Esophagus muscularis mucosa (tissue), 4 donors: ENCODE measurements at places on chromosomes 6 and 20. TPM values are rescaled to one million over a fixed set of nuclear protein-coding genes. Genes with fewer than 3 reads are reported as not detected.

DNA sequence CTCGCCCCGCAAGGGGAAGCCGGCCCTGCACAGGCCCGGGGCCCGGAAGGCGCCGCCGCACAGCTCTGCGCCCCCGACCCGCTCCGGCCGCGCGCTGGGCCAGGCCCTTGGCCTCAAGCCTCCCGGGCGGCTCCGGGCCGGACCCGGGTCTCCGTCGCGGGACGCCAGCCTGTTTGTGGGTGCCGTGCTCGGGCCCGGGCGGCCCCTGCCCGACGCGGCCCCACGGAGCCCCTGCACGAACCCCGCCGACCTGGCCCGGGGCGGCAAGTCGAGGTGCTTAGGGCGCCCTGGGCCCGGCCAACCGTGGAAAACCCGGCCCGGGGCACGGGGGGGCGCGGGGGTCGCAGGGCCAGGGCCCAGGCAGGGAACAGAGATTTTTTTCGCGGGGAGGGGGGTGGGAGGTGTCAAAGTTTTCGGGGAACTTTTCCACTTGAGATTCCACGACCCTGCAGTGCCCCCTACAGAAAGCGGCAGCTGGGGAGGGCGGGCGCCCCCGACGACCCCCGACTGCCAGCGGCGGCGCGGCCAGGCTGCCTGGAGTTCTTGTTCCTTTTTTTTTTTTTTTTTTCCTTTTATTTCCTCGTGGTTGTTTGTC lies 805 bp upstream of the STX16 start:
- H3K4me1 ChIP-seq, result peaks cover 32% of the 10 kb centered on the region
- peak; percentile 85 for DNase-seq
- H3K27me3 ChIP-seq, result no peaks in the 10 kb centered on the region
- H3K4me3 ChIP-seq, result peak overlapping the region; percentile 85
- H3K36me3 ChIP-seq, result no peaks in the 10 kb centered on the region

DNA sequence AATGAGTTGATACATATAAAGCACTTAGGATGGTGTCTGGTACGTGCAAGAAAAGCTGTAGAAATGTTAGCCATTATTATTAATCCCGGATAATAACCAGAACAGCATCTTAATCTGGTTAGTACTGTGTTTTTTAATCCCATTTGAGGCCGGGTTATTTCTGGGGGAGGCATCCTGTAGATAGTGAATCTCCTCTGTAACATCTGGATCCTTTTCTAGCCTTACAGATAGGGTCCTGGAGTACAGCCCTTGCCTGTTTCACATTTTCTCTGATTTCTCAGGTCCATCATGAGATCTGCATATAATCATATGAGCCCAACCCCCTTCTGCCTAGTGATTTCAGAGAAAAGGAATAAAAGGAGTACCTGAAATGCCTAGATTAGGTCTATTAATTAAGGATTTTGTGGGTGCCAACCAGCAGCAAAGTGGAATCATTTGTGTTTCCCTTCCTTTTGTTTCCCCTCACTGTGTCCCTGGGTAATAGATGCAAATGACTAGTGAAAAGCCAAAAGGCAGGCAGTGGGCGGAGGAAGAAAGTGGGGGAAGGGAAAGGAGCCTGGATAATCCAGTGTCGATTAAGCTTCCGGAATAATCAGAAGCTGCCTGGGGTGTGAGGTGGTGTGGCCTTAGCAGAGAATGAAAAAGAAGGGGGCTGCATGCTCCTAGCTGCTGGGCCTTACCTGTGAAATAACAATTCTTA lies 88.9 kb downstream of the SOBP start:
- no peak overlapping the region for H3K4me3 ChIP-seq
- DNase-seq, result no peak
- no peak overlapping the region for H3K27ac ChIP-seq
- no peaks in the 10 kb centered on the region for H3K27me3 ChIP-seq
- H3K4me1 ChIP-seq, result peaks cover 8% of the 10 kb centered on the region

- no peak for DNase-seq
- no peak overlapping the region for H3K27ac ChIP-seq
- peaks cover 30% of the 10 kb centered on the region for H3K4me1 ChIP-seq
- H3K27me3 ChIP-seq, result no peaks in the 10 kb centered on the region
- no peak overlapping the region for H3K4me3 ChIP-seq
- peaks cover 7% of the 10 kb centered on the region for H3K36me3 ChIP-seq
Measured at GRCh38 chr20:36045373-36045714, 77.0 kb downstream of the CNBD2 start.

GRCh38 chr6:44787254-44787834 lies 399.8 kb downstream of the CDC5L start:
- H3K4me3 ChIP-seq, result no peak overlapping the region
- no peaks in the 10 kb centered on the region for H3K4me1 ChIP-seq
- no peak for DNase-seq
- no peaks in the 10 kb centered on the region for H3K36me3 ChIP-seq

DNA sequence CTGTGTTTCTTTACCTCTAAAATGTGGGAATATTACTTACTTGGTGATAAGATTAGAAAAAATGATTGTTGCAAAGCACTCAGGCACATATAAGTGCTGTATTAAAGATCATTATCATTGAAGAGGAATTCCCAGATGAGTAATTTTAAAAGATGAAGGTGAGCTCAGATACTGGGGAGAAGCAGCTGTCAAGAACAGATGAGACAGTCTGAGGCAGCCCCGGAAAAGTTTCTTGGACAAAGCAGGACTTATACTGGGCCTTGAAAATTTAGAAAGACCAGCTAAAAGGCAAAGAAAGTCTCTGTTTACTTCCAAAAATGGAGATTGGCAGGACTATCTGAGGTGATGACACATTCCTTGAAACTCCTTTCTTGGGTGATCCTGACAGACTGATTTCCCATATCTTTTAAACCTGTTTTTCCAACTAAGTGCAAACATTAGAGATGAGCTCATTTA lies 93.8 kb upstream of the MARCKS start:
- H3K36me3 ChIP-seq, result no peaks in the 10 kb centered on the region
- no peak overlapping the region for H3K27ac ChIP-seq
- H3K27me3 ChIP-seq, result no peaks in the 10 kb centered on the region
- H3K4me1 ChIP-seq, result no peaks in the 10 kb centered on the region
- DNase-seq, result no peak

GRCh38 chr6:133740218-133740617 lies 148.7 kb upstream of the TCF21 start:
- H3K27me3 ChIP-seq, result no peaks in the 10 kb centered on the region
- H3K4me1 ChIP-seq, result peaks cover 8% of the 10 kb centered on the region
- no peak overlapping the region for H3K4me3 ChIP-seq
- no peak overlapping the region for H3K27ac ChIP-seq
- no peaks in the 10 kb centered on the region for H3K36me3 ChIP-seq
- no peak for DNase-seq

DNA sequence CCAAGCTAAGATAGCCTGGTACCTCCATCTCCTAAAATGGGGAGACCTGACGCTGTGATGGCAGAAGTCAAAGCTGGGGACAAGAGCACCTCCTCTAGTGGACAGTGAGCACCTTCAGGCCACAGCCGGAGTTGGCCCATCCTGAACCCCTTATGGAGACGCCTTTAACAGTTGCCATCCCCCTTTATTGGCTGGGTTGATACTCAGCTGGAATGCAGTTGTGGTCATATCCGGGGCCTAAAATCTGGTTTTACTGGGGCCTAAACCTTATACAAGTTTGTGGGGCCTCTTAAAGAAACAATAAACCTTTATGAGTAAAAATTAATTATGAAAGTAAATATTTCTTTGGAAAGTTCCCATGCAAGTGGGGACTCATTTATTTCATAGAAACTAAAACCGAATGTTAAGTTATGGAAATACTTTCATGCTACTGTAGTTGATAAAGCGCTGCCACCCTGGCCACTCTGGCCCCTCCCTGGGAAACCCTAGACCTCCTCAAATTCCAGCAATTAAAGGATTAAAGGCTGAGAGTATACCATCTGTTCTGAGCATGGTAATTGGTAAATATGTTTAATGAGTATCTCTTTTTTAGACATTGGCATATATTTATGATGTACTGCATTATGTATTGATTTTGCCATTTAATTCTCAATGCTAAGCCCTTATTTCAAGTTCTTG lies 95.1 kb upstream of the SASH1 start:
- no peak overlapping the region for H3K27ac ChIP-seq
- peaks cover 16% of the 10 kb centered on the region for H3K4me1 ChIP-seq
- peak; percentile 53 for DNase-seq
- H3K36me3 ChIP-seq, result no peaks in the 10 kb centered on the region

GRCh38 chr20:50278684-50279531 lies 88.3 kb downstream of the CEBPB start:
- peak overlapping the region; percentile 40 for H3K27ac ChIP-seq
- H3K27me3 ChIP-seq, result no peaks in the 10 kb centered on the region
- no peak for DNase-seq
- no peak overlapping the region for H3K4me3 ChIP-seq
- no peaks in the 10 kb centered on the region for H3K36me3 ChIP-seq

GRCh38 chr20:13037727-13038126 lies 29.0 kb downstream of the SPTLC3 start:
- H3K4me3 ChIP-seq, result no peak overlapping the region
- H3K36me3 ChIP-seq, result no peaks in the 10 kb centered on the region
- no peaks in the 10 kb centered on the region for H3K27me3 ChIP-seq
- no peaks in the 10 kb centered on the region for H3K4me1 ChIP-seq

DNA sequence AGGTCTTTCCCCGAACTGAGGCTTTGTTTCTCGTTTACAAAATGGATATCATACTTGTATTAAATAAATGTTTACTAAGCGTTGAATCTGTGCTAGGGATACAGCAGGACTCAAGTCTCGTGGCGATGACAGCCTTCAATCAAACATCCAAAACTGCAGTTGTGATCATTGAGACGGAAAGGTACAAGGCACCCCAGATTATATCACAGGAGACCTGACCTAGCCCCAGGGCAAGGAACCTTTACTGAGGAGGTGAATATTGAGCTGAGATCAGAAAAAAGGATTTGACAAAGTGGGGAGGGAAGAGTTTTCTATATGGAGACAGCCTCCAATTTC lies 476 bp downstream of the AAR2 start:
- H3K27me3 ChIP-seq, result no peaks in the 10 kb centered on the region
- peak overlapping the region; percentile 80 for H3K4me3 ChIP-seq
- peaks cover 31% of the 10 kb centered on the region for H3K4me1 ChIP-seq
- H3K36me3 ChIP-seq, result peaks cover 29% of the 10 kb centered on the region

GRCh38 chr20:34708621-34709043 lies 4.5 kb downstream of the TP53INP2 start:
- peak overlapping the region; percentile 75 for H3K4me3 ChIP-seq
- H3K27ac ChIP-seq, result peak overlapping the region; percentile 100
- no peaks in the 10 kb centered on the region for H3K27me3 ChIP-seq
- peaks cover 73% of the 10 kb centered on the region for H3K4me1 ChIP-seq

GRCh38 chr20:62917720-62918119 lies 8.6 kb downstream of the DIDO1 start:
- DNase-seq, result no peak
- peaks cover 15% of the 10 kb centered on the region for H3K36me3 ChIP-seq
- H3K27ac ChIP-seq, result no peak overlapping the region
- peaks cover 98% of the 10 kb centered on the region for H3K4me1 ChIP-seq
- H3K4me3 ChIP-seq, result no peak overlapping the region

DNA sequence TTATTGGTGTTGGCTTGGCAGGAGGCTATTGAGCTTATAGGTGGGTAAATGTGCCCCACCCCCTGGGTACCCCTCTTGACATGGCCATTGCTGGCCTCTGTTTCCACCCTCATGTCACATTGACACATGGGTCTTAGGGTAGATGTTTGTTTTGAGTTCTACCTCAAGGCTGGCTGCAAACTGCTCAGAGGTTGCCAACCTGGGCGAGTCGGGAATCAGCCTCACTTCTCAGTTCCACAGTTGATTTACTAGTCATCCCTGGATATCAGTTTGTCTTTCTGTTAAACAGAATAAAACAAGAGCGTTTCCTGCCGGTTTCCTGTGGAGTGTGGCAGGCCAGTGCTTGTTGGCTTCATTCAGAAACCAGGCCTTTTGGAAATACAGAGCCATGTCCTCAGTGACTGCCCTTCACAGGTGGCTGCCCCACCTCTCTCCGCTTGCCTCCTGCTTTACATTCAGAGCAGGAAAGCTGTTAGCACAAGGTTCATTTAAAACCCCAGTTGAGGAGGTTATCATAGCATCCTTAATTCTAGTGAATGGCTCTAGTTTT lies 105.6 kb downstream of the TCP11 start:
- peaks cover 99% of the 10 kb centered on the region for H3K4me1 ChIP-seq
- no peaks in the 10 kb centered on the region for H3K27me3 ChIP-seq
- no peaks in the 10 kb centered on the region for H3K36me3 ChIP-seq
- peak overlapping the region; percentile 92 for H3K27ac ChIP-seq

GRCh38 chr6:8562125-8562524 lies 126.8 kb upstream of the SLC35B3 start:
- no peak overlapping the region for H3K4me3 ChIP-seq
- no peak for DNase-seq
- H3K27me3 ChIP-seq, result no peaks in the 10 kb centered on the region
- no peaks in the 10 kb centered on the region for H3K4me1 ChIP-seq

DNA sequence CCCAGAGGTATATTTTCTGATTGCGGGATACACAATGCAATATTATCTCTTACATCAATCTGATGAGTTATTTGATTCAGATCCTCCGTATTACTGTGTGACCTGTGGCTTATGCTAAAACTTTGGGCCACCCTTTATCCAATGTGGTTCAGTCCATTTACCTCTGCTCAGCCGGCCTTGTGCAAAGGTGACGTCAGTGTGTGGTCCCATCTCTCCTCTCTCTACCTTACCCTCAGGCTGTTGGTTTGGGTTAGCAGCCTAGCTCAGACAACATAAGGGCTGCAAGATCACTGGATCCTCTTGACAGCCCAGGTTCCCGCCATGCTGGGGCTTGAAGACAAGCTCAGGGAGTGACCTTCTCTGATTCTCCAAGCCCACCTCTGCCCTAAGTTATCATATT lies 33.0 kb downstream of the SNHG17 start:
- DNase-seq, result no peak
- no peak overlapping the region for H3K27ac ChIP-seq
- H3K4me1 ChIP-seq, result no peaks in the 10 kb centered on the region
- H3K36me3 ChIP-seq, result no peaks in the 10 kb centered on the region
- peaks cover 9% of the 10 kb centered on the region for H3K27me3 ChIP-seq

The NFKBIL1 gene
- 33.8 TPM for total RNA-seq

The GPR6 gene
- total RNA-seq, result not detected

The NCOA7 gene
- 19.0 TPM for total RNA-seq

The SLC12A5 gene
- not detected for total RNA-seq

The CD24 gene
- total RNA-seq, result 1.1 TPM

The PPP1R14C gene
- total RNA-seq, result 0.26 TPM

The CD93 gene
- 80.4 TPM for total RNA-seq

The HDGFL1 gene
- not detected for total RNA-seq

The SIRPG gene
- total RNA-seq, result not detected
